ENCODE measurements at places on chromosomes 13 and 19.

- no peak for DNase-seq
These were observed 263.6 kb upstream of the GPC6 start for GRCh38 chr13:92963029-92963428.

GRCh38 chr13:114027826-114028225 lies 54.0 kb upstream of the C13orf46 start:
- DNase-seq: no peak

DNA sequence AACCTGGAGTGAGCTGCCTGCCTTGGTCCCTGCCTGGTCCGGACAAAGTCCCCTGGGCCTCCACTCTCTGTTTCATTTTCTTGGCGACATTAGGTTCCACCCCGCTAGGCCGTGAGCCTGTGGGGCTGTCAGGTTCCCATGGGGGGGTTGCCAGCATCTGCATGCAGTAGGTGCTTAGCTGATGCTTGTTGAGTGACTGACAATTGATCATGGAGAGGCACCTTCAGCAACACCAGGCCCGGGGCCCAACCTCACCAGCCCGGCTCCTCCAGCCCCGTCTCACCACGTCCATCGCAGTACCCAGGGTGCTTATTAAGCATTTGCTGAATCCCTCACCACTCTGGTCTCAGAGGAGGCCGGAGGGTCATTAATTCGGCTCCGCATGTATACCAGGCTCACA lies 13.4 kb downstream of the MISP start:
- no peak for DNase-seq

GRCh38 chr13:24306632-24307031 lies 2.7 kb upstream of the C1QTNF9 start:
- DNase-seq: peak; percentile 20

- peak; percentile 98 for DNase-seq
These were observed 4.2 kb downstream of the FPR3 start for GRCh38 chr19:51799034-51799773.

GRCh38 chr19:45809643-45810159 lies 5.4 kb downstream of the RSPH6A start:
- peak; percentile 74 for DNase-seq
